ENCODE measurements at places on chromosomes 4 and X.
A peak's percentile ranks its signal among the peaks of the same experiment; 100 is the strongest.

DNA sequence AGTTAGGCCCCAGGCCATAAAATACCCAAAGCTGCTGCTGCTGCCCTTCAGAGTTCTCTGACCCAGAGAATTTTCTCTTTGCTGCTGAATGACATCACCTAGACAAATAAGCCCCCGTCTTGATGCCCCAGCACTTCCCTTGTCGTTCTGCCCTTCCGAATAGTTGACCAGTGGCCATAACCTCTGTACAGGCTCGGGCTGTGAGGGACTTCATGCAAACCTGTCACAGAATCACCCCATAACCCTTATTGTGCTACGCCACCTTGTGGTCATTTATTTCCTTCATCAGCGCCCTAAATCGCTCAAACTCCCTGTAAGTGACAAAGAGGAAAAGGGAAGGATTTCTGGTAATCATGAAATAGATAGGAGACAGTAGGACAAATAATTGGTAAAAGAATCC lies 18.8 kb downstream of the SPACA5 start:
- DNase-seq = peak; percentile 10

DNA sequence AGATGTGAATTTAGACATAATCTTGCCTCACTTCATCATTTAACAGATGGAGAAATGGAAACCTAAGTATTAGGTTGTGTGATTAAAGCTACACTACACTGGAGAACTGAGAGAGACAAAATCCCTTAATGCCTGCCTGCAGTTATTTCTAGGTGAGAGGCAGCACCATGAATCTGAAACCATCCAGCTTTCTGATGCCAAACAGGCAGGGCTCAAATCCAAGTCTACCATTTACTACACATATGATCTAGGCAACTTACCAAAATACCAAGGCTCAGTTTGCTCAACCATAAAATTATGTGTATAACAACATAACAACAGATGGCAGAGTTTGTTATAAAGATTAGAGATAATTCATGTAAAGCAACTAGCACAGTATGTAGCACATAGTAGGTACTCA lies 38.7 kb downstream of the GABRA4 start:
- no peak for DNase-seq

DNA sequence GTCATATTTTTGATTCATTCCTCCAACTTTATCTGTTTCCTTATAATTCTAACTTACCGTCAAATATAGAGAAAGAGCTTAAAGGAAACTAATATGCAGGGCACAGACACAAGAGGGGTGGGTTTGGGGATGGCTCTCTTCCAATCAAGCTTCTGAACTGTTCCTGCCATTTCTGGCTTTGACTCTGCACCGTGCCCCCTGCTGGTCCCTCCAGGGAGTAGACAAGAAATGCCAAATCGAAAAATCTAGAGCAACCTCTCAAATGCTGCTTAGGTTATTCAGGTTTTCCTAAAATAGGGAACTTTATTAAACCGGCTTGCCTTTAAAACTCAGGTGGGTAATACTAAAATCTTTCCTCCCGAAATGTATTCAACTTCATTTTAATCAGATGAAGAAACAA lies 39.8 kb upstream of the VCX3A start:
- DNase-seq = no peak

- DNase-seq = no peak
Observed at GRCh38 chr4:128917781-128918180, 108.3 kb downstream of the JADE1 start.

GRCh38 chr4:73275318-73275654 lies 16.7 kb upstream of the ANKRD17 start:
- DNase-seq = no peak

GRCh38 chr4:8176547-8177399 lies 18.2 kb upstream of the ABLIM2 start:
- DNase-seq = peak; percentile 74

- DNase-seq = no peak
Observed at GRCh38 chrX:132837126-132837525, 121.3 kb downstream of the HS6ST2 start.

DNA sequence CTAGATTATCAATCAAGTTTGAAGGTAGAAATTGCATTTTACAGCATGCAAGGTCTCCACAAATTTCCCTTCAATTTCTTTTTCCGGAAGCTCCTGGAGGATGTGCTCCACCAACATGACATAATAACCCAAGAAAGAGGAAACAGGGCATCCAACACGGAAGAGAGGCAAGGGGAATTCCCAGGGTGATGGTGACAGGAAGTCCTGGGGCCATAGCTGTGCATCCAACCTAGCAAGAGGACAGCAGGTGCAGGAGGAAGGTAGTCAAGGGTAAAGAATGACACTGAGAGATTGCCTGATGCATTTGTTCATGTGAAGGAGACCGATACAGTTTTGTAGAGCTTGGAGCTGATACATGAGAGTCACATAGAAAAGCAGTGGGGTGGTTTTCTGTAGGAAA lies 115.7 kb upstream of the LSM6 start:
- peak; percentile 75 for DNase-seq

DNA sequence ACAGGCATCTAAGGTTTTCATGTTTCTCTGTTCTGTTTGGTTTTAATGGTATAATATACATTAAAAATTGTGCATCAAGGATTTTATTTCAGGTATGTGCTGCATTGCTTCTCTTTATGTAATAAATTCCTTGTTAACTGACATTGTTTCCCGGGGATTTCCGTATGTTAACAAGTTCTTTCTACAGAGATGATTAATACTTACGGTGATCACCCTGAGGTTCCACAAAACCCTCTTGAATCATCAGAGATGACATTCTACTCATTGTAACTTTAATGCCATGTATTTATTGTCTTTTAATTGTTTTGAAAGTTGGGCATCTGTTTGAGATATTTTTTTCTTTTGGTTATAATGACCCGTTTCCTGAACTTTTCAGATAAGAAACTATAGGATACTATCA lies 37.5 kb downstream of the ARHGAP10 start:
- no peak for DNase-seq

DNA sequence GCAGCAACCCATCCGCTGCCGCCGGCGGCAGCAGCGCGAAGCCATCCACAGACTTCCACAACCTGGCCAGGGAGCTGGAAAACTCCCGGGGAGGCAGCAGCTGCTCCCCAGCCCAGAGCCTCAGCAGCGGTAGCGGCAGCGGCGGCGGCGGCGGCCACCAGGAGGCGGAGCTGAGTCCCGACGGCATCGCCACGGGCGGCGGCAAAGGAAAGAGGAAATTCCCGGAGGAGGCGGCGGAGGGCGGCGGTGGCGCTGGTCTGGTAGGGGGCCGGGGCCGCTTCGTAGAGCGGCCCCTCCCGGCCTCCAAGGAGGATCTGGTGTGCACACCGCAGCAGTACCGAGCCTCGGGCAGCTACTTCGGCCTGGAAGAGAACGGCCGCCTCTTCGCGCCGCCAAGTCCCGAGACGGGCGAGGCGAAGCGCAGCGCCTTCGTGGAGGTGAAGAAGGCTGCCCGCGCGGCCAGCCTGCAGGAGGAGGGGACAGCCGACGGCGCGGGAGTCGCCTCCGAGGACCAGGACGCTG lies 4.9 kb downstream of the PRDM8 start:
- DNase-seq = peak; percentile 81

DNA sequence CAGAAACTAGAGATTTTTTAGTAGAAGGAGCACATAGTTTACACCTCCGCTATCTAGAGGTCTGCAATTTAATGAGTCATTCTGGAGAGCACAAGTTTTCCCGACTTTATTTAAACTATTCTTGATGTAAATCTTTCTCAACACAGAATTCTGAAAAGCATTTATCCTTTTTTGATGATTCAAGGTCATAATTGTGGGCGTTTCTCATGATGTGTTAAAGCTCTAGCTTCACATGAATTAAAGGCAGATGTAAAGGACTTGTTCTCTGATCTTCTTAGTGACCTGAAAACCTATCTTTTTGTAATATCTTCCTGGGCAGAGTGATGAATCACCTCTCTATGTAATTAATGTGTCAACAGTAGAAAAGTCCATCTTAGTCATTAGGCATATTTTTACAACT lies 128.8 kb downstream of the COMMD8 start:
- no peak for DNase-seq

GRCh38 chr4:42768125-42768748 lies 111.3 kb upstream of the ATP8A1 start:
- no peak for DNase-seq

DNA sequence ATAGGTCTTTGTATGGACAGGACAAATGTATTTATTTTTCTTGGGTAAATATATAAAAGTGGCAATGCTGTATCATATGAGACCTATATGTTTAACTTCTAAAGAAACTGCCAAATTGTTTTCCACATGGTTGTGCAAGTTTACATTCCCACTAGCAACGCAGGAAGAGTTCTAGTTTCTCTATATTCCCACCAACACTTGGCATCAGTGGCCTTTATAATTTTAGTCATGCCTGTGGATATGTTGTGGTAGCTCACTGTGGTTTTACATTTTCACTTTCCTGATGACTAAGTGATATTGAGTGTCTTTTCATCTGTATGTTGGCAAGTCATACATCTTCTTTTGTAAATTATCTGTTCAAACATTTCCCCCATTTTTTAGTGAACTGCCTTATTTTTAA lies 126.0 kb downstream of the EMCN start:
- DNase-seq = no peak

DNA sequence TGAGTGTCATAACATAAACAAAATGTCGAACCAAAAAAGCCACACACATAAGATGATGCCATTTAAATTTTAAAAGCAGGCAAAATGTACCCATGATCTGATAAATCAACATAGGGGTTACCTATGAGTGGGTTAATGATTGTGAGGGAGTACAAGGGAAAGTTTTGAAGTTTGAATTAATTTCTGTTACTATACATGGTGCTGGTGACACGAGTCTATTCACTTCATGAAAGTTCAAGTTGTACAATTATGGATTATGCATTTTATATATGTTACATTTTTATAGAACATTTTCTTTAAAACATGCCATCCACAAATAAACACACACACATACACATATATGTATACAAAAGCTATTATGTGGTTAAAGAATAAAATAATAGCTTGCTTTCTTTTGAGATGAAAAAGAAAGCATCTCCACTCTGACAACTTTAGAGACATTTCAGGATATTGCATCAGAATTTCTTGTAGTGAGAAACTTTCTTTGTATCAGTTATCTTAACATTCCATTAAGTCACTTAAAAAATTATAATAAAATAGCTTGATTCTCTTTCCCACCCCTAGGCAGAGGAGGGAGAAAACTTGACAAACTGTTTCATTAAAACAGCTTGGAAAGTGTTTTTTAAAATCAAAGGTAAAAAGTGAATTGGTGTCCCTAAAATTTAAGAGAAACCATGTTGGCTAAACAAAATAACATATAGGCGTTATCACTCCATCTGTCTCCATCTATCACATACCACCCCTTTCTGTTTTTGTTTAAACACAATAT lies 891.8 kb upstream of the NDST4 start:
- no peak for DNase-seq

GRCh38 chr4:163764569-163764968 lies 270.1 kb downstream of the TMA16 start:
- DNase-seq = no peak

GRCh38 chr4:187992971-187993370 lies 2.6 kb upstream of the ZFP42 start:
- DNase-seq = no peak

DNA sequence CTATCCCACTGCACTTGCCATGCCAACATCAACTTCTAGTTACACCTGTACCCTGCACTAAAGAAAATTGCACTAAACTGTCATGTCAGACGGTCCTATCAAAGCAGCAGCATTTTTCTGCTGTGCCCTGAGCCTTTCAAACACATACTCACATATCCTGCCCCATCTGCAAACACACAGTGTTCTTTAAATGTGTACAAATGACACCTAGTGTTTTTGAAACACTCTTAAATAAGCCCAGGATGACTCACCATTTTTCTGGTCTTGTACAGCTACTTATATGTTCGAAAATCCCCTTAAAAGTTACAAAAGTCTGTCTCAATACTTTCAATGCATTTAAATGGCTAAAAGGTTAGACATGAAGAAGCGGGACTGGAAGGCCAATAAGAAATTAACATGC lies 346.7 kb upstream of the PPARGC1A start:
- DNase-seq = no peak

- DNase-seq = no peak
Observed at GRCh38 chr4:82630079-82630478, 68.3 kb upstream of the TMEM150C start.

DNA sequence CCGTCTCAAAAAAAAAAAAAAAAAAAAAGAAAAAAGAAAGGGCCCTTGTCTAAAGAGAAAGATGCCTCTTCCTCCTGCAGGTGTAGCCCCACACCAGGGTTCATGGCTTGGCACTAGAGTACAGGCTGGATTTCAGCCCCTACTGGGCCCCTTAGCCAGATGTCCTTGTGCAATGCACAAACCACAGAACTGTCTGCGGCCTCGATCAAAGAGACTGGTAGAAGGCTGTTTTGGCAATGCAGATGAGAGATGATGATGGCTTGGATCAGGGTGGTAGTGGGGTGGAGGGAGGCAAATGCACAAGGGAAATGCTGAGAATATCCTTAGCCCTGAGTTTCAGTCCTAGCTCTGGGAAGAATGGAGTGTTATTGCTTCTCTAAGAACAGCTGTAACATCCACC lies 26.5 kb upstream of the TSR2 start:
- no peak for DNase-seq

GRCh38 chrX:68536429-68536828 lies 37.6 kb downstream of the YIPF6 start:
- DNase-seq = no peak

GRCh38 chrX:106955004-106955772 lies 35.0 kb downstream of the CLDN2 start:
- no peak for DNase-seq

DNA sequence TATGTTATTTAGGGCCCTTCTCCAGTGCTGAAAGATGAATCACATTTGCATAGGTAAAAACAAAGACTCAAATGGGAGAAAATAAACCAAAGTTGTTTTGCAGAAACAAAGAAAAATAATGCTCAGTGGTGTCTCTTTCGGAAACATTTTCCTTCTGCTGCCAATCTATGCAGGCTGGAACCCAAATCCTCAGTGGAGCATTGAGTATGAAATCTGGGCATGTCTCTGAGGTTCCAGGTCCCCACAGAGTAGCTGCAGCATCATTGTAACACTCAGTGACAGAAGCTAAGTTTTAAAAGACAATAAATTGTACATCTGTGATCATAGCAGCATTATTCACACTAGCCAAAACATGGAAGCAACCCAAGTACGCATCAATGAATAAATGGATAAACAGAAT lies 303.6 kb downstream of the FBXW7 start:
- DNase-seq = no peak

GRCh38 chrX:37380924-37381323 lies 31.8 kb downstream of the PRRG1 start:
- DNase-seq = no peak

- no peak for DNase-seq
Observed at GRCh38 chrX:17584248-17584681, 153.0 kb upstream of the SCML1 start.

- DNase-seq = no peak
Observed at GRCh38 chr4:139942241-139942640, 211.7 kb downstream of the MAML3 start.

GRCh38 chr4:174460684-174461083 lies 61.6 kb downstream of the HPGD start:
- no peak for DNase-seq

DNA sequence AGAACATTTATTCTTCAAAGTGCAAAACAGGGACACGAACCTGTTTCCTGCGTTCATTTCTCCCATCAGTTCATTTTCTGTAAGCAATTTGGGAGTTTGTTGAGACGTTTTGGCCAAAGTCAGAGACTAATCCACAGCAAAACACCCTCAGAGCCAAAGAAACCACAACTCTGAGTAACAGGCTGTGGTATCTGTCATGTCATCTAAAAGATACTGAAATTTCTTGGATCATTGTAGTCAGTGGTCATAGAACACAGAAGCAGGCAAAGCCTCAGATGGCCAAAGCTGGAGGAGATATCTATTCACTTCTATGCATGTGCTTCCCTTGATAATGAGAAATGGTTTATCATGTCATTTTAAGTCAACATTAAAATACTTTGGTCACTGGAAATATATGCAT lies 485.6 kb upstream of the GALNT7 start:
- DNase-seq = no peak

All from germinal center (tissue), 1 donor.